Psoas muscle (tissue), 8 donors: ENCODE measurements at places on chromosomes 12 and 14. TPM values are rescaled to one million over a fixed set of nuclear protein-coding genes. Genes with fewer than 3 reads are reported as not detected.

The KCNC2 gene
- 1.2 TPM for total RNA-seq

The RNASE2 gene
- total RNA-seq, result 0.78 TPM

The FAM186B gene
- 0.47 TPM for total RNA-seq

The RDH16 gene
- total RNA-seq, result 0.32 TPM

The DIO3 gene
- 0.84 TPM for total RNA-seq

The NKX2-8 gene
- total RNA-seq, result not detected

The ABCB9 gene
- 0.97 TPM for total RNA-seq

The KLRB1 gene
- total RNA-seq, result not detected

The KRT85 gene
- total RNA-seq, result not detected

The BHLHE41 gene
- total RNA-seq, result 10.3 TPM

The CFAP73 gene
- not detected for total RNA-seq
